GM12891 (cell line): ENCODE measurements at places on chromosomes 12 and 14.

DNA sequence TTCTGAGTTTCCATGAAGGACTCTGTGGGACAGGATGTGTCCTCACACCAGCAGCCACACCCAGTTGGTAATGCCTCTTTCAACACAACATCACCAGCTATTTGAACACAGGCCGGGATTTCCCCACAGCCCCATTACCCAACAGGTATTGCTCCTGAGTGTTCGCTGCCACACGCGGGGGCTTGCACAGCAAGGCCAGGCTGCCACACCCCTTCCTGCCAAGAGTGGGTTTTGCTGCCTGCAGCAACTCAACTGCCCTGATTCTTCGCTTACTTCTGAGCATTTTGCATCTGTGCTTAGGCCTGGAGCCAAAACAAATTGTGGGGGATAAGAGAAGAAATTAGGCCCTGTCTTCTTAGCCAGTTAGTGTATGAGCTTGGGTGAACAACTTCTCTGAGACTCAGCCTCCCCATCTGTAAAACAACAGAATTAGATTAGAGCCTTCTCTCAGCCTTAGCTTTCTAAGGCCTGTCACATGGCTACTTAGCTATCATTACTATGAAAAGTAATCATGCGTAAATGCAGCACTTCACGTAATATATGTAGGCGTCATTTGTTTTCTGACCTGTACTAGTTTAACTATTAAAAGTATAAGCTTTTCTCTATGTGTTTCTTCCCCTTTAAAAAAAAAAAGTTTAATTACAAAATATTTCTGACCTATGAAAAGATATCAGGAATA, 20.0 kb downstream of the CKAP4 start:
- DNase-seq, result no peak

DNA sequence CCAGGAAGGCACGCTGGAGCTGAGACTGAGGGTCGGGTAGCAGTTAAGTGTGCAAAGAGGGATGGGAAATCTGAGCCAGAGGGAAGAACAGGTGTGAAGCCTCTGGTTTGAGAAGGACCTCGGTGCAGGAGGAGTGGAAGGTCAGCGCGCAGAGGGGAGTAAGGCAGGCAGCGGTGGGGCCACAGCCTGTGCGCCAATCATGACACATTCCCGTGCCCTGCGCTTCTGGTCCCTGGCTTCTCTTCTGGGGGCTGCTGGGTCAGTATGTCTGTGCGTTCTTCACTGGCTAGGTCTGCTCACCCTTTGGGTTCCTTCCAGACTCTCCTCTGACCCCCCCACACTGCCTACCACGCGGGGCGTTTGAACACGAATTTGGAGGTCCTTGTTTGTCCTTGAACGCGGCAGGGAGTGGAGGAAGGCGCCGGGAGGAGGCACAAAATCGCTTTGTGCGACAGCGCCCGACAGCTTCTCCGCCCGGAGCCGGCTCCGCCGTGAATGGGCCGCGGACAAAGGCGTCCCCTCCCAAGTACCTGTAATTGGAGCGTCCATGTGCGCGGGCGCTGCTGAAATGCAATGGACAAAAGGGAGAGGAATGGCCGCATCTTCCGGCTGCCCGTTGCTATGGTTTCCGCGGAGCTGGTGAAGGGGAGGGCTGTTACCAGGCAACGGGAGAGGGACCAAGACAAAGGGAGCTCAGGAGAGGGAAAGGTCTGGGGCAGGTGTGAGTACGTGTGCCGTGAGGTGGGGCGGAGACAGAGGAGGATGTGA, 207.2 kb upstream of the SRRM4 start:
- no peak for DNase-seq

DNA sequence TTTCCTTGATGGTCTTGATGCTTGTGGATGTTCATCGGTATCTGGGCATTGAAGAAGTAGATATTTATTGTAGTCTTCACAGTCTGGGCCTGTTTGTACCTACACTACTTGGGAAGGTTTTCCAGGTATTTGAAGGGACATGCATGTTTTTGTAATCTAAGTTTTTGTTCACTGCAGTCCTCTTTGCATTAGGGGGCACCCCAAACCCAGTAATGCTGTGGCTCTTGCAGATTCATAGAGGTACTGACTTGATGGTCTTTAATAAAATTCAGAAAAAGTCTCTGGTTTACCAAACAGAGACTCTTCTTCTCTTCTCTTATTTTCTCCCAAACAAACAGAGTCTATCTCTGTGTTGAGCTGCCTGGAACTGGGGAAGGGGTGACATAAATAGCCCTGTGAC, 150.9 kb upstream of the SLC16A7 start:
- no peak for DNase-seq

DNA sequence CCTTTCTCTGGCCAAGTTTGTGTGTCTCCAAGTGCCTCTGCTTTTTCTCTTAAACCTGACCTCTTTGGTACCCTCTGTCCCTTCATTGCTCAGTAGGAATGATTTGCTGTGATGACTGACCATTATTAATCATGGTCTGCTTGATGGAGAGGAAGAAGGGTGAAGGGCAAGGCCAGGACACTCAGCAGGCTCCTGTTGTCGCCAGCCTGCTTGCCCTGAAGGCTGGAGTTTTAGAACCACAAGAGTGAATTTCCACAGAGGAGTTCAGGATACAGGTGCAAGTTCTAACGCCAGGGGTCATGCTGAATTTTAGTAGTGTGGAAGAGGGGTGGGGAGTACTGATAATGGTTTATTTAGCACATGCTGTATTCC, 2.8 kb upstream of the ITGA5 start:
- no peak for DNase-seq

GRCh38 chr12:1848745-1849144, 28.4 kb downstream of the LRTM2 start:
- no peak for DNase-seq

DNA sequence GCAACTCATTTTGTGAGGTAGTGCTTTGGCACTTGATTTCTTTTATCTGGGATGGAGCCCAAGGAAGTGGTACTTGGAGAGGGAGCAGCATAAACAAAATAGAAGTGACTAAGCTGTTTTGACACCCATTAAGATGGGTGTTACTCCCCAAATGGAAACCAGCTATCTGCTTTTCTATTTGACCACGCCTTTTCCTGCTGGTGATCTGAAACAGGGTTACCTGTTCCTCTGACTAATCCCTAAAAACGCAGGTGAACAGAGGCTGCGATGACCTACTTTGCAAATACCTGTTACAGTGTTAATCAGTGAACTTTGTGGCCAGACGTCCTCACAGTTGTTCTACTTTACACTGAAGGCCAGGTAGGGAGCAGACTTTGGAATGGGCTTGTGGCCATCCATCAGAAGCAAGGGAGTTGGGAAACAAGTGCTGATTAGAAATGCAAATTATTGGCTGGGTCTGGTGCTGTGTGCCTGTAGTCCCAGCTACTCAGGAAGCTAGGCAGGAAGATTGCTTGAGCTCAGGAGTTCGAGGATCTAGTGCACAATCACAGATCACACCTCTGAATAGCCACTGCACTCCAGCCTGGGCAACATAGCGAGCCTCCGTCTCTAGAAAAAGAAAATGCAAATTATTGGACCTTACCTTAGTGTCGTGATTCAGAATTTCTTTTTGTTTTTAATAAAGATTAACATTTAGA, 58.3 kb upstream of the HECTD1 start:
- DNase-seq, result no peak

- no peak for DNase-seq
Observed at GRCh38 chr12:12684375-12685106, 11.4 kb downstream of the GPR19 start.

DNA sequence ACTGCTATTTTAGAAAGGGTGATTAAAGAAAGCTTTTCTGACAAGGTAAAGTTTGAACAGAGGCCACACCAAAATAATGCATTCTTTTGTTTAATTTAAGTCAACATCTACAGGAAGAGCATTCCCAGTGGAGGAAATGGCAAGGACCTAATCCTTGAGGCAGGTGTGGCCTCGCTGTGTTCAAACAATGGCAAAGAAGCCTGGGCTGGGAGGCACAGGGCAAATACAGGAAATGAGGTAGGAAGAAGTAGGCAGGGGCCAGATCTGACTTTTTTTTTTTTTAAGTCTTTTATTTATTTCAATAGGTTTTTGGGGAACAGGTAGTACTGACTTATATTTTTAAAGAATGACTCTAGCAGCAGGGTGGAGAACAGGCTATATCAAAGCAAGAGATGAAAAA, 53.5 kb downstream of the ARMH4 start:
- DNase-seq, result no peak

DNA sequence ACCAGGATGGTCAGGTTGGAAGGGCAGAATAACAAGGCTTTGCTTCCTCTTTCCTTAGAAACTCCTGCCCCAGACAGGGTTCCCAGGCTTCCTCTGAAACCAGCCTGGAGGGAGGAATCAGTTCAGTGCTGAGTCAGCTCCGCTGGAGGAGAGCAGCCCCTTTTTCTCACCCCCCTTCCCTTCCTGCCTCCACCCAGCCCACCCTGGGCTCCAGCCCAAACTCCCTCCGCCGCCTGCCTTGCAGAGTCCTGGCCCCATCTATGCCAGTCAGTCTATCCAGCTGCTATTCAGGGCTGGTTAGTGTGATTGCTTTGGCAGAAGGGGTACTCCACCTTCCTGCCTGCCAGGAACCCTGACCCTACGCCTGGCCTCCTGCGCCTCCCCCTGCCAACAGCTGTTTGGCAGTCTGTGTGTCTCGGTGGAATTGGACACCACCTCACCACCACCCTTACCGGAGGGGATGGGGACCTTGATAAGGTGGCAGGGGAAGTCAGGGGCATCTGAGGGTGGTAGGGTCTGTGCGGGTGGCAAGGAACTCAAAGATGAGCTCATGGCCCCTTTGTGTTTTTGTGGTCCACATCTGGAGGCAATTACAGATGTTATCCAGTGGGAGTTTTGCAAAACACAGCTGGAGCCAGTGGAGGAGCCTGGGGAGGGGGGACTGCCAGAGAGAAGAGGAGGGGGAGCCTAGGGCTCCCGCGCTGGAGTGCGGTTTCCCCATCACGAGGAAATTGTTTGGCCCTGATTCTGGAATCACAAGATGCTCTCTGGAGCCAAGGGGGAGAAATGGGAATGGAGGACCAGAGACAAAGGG, 12.2 kb downstream of the MMP14 start:
- DNase-seq, result peak; percentile 32

- peak; percentile 60 for DNase-seq
Observed at GRCh38 chr12:109428037-109428629, 49.0 kb downstream of the KCTD10 start.

- DNase-seq, result no peak
Observed at GRCh38 chr14:56061051-56061450, 57.2 kb upstream of the PELI2 start.

DNA sequence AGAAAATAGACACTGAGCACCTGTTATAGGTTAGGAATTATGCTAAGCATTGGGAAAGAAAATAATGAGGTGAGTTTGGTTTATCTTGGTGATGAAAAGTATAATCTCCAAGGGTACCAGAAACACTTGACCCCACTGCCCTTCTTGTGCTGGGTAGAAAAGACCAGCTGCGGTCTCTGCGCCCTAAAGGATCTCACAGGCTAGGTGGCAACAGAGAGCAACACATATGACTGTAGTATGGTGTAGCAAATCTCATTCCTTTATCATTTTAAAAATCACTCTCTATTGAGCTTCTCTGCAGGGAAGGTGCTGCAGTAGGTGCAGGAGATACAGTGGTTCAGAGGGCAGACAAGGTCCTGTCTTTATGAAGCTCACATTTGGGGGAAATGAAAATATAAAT, 26.1 kb downstream of the NRXN3 start:
- DNase-seq, result no peak

DNA sequence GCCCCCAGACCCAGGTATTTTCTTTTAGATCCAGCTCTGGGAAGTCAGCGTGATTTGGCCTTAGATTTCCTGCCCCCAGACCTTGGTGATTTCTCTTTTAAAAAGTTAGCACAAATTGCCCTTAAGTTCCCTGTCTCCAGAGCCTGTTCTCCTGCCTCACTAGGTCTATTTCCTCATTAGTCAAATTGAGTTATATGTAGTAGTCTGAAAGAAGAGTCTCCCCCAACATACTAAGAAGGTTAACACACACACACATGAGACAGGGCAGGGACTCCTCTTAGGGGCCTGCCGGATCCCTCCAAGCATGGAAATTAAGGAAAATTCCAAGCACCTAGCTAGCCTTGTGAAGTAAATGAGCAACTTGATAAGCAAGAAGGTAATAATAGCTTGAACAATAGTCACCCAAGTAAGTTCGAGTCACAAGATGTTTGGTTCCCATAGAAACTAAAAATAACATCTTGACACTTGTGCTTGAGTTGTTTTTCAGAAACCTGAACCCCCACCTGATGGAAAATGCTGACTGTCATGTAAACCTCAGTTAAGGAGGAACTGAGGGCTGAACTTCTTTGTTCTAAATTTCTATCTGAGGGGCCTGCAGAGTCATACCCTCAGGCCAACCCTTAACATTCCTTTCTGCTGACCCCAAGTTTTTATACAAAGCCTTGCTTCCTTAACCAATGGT, 51.6 kb downstream of the CAND1 start:
- no peak for DNase-seq

DNA sequence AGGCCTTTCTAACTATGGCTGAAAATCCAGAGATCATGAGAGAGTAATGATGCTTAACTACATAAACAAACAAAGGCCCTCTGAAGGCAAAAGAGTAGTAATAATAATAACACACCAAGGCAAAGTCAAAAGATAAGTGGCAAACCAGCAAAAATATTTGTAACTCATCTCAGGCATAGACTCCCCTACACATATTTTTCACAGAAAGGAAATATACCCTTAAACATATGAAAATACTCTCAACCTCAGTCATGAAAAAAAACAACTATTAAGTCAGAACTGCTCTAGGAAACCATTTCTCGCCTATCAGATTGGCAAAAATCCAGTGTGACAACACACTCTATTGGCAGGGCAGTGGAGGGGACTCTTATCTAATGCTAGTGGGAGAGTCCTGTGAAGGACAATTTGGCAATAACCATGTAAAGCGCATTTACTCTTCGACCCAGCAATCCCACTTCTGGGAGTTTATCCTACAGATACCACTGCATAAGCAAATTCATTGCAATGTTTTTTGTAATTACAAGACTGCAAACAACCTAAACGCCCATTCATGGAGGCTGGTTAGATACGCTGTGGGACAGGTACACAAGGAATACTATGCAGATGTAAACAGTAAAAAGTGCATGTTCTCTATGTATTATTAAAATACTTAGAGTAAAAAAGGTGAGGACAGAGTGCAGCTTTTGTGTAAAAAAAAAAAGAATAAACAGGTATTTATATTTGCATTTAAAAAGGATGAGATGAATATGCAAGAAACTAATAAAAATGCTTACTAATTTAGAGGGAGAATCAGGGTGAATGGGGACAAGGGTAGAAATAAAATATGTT, 26.0 kb upstream of the IL22 start:
- no peak for DNase-seq

- DNase-seq, result no peak
Observed at GRCh38 chr12:104768033-104768432, 190.1 kb downstream of the SLC41A2 start.

GRCh38 chr14:57533214-57533613, 39.6 kb upstream of the CCDC198 start:
- no peak for DNase-seq

GRCh38 chr12:101885912-101886561, 8.7 kb downstream of the DRAM1 start:
- DNase-seq, result no peak
